ENCODE measurements at places on chromosomes 4 and X.

GRCh38 chr4:120659616-120660170 lies 262.8 kb downstream of the PRDM5 start:
- no peak for DNase-seq

DNA sequence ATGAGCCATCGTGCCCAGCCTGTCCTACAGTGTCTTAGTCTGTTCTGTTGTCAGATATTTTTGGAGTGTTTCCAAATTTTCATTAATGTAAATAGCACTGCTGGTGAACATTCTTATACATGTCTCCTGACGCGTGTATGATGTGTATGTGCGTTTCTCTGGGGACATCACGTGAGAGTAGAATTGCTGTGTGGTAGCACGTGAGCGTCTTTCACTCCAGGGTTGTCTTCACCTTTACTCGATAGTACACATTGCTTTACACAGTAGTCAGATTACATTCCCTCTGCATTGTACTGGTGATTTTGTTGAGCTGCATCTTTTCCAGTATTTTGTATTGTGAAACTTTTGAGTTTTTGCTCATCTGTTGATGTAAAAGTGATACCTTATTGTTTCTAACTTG lies 60.0 kb downstream of the ARHGAP10 start:
- DNase-seq: no peak

GRCh38 chr4:145177511-145177905 lies 2.9 kb downstream of the OTUD4 start:
- peak; percentile 14 for DNase-seq

- no peak for DNase-seq
Measured at GRCh38 chr4:186015212-186015817, 53.6 kb upstream of the TLR3 start.

- peak; percentile 64 for DNase-seq
Measured at GRCh38 chr4:125049711-125050110, 265.0 kb upstream of the FAT4 start.

- DNase-seq: no peak
Measured at GRCh38 chr4:56272003-56272402, 115.3 kb downstream of the AASDH start.

GRCh38 chrX:14817571-14817970 lies 55.3 kb downstream of the FANCB start:
- DNase-seq: no peak

DNA sequence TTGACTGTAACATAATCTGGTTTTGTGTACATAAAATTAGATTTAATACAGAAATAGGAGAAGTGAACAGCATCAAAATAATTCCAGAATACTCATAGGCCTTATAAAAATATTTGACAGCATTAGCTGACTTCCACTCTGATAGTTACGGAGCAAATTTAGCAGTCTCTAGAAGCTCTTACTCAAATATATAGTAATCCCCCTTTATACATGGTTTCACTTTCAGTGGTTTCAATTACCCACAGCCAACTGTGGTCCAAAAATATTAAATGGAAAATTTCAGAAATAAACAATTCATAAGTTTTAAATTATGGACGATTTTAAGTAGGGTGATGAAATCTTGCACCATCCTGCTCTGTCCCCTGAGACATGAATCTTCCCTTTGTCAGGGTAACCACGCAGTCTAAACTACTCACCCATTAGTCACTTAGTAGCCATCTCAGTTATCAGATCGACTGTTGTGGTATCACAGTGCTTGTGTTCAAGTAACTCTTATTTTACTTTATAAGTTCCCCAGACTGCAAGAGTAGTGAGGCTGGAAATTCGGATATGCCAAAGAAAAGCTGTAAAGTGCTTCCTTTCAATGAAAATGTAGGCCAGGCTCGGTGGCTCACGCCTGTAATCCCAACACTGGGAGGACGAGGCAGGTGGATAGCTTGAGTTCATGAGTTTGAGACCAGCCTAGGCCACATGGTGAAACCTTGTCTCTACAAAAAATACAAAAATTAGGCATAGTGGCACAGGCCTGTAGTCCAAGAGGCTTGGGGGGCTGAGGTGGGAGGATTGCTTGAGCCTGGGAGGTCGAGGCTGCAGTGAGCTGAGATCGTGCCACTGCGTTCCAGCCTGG lies 17.2 kb upstream of the RTL9 start:
- peak; percentile 93 for DNase-seq

Data from fibroblast of gingiva (primary cell).